ENCODE measurements at places on chromosomes 16 and 17.

DNA sequence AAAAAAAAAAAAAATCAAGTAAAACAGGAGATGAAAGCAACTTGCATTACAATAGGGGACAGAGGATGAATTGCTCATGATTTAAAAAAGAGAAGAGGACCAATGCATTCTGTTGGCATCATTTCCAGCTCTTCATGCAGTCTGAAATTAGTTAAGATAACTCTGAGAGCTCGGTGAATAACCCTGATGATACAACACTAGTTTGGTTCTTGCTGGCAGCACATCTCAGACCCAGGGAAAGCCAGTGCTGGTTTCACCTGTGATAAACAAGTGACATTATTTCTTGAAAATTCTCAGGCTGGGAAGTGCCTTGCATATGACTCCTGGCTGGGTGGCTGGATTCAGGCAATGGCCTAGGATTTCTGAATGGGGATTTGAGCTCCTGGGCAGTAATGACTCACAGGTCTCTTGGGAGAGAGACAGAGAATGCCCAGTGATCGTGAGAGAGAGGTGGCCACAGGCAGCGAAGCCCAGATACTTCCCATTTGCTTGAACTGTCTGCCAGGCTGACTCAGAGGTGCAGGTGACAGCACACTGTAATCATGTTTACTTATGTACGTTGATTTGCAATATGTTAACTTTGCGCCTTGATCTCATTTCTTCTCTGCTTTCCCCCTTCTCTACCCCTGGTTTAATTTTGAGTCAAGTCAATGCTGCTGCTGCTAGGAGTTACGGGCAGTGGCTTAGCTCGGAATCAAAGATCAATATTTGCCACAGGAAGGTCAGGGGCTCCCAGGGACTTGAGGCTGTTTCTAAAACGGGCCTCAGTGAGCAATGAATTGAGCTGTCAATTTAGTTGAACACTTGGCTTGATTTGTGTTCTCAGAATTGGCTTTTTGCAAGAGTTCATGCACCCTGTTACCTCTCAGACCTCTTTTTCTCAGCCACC lies 27.1 kb downstream of the ARSG start:
- no peak for DNase-seq

DNA sequence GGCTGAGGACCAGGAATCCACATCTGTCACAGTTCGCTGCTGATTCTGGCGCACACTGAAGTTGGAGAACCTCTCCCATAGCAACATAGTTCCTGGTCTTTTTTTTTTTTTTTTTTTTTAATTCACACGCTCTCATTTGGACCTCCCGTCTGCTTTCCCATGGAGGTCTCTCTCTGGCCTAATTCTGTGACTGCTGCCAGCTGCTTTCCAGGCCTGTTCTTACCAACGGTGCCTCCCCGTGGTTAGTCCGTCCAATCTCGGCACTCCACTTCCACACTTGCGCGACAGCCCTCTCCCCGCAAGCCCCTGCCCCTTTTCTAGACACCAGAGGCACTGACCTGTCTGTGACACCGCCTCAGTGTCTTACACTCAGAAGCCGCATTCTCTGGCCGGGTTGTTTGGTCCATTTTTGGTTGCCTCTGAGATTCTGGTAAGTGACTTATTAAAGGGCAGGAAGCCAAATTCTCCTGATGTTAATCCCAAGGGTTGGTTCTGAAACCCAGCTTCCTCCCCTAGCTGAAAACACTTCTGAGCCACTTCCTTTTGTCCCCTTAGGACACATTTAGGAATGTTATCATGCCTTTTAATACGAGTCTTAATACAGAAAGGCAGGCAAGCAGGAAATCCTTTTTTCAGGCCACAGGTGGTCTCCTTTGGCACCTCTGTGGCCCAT lies 1.1 kb upstream of the AKTIP start:
- DNase-seq: no peak

DNA sequence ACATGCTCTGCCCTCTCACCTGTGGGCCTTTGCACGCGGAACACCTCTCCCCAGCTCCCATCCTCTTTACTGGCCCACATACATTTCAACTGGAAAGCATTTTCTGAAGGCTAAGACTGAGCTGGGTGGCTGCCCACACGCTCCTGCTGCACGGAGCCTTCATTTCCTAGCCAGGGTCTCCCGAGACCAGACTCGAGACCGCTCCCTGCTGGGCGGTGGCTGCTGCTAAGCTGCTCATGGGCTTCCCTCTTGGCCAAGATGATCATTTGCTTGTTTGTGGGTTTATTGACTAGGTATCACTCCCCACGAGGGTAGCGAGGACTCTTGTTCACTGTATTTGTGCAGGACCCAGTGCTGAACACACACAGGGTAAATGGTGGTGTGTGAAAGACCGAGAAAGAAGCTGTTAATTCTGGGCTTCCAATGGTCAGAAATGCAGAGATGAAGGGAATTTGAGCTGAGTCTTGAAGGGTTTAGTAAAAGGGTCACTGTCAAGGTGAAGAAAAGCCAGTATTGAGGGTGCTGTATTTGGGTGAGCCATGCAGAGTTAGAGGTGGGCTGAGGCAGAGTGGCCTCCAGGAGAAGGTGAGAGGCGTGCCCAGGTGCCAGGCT lies 907 bp downstream of the TRAPPC2L start:
- no peak for DNase-seq

DNA sequence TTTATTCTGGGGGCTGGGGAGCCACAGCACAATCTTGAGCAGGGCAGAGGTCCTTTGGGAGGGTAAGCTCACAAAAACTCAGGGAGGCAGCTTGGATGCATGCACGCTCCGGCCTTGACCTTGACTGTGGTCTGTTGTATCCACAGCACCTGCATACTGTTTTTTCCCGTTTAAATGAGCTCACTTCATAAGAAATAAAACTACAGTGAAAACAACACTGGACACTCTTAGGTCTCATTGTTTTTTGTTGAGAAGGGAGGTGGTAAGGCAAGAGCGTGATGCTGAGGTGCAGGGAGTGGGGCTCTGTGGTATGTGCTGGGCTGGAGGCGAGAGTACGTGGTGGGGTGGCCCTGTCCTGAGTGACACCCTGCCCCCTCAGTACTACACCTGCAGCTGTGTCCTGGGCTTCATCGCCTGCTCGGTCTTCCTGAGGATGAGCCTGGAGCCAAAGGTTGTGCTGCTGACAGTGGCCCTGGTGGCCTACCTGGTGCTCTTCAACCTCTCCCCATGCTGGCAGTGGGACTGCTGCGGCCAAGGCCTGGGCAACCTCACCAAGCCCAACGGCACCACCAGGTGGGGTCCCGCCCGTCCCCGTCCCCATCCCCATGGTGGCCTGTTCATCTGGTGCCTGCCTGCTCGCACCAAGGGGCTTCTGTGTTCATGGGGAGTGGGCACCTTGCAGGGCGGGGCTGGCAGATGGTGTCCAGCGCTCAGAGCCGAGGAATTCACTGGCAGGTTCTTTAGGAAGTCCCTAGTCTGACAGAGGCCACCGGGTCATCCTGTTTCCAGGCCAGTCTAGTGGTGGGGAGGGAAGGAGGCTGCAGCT lies 44.2 kb downstream of the ADCY7 start:
- DNase-seq: no peak

GRCh38 chr17:46191322-46192188 lies 1.7 kb downstream of the KANSL1 start:
- DNase-seq: no peak

DNA sequence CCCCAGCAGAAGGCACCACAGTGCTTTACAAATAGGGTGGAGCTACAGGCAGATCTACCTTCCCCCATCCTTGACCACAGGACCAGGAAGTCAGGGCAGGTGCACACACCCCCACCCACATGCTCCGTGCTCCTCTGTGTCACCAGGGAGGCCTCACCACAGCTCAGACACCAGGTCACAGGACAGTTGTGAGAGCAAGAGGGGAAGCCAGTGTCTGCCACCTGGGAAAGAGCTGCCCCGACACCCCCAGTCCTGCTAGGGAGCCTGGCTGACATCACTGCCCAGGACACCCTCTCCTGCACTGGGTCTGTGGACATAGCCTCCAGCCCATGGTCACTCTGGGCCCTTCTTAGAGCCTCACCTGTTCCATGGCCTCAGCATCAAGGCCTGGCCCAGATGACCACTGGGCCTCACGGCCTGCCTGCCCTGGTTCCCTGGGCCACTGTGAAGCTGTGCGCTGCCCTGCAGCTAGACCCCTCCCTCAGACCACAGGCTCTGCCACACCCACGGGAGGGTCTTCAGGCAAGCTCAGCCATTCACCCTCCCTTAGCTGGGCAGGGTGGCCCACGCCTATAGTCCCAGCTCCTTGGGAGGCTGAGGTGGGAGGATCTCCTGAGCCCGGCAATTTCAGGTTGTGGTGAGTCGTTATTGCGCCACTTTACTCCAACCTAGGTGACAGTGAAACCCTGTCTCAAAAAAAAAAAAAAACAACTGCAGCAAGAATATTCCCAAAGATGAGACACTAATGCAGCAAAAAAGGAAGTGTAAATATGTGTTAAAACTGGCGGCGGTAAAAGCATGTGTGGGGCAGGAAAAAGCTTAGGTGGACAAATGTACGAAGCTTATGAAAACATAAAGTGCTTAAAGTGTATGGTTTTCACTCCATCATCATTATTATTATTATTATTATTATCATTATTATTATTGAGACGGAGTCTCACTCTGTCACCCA lies 14.2 kb downstream of the POLR3K start:
- no peak for DNase-seq

DNA sequence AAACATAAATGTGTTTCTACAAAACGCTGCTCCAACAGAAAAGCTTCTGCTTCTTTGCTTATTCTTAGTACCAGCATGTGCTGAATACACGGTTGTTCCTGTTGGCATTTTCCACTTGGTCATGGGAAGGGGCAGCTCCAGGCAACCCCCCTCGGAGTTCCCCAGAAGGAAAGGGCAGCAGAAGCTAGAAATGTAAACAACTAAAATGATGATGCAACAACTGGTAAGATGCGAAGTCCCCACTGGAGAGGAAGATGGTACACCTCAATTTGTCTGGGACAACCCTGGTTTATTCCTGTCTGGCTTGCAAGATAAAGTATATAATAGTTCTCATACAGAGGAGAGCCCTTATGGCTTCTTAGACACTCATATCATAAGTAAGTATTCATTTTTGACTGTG lies 9.2 kb upstream of the CCL13 start:
- no peak for DNase-seq

GRCh38 chr16:57830890-57831484 lies 28.7 kb upstream of the KIFC3 start:
- no peak for DNase-seq

DNA sequence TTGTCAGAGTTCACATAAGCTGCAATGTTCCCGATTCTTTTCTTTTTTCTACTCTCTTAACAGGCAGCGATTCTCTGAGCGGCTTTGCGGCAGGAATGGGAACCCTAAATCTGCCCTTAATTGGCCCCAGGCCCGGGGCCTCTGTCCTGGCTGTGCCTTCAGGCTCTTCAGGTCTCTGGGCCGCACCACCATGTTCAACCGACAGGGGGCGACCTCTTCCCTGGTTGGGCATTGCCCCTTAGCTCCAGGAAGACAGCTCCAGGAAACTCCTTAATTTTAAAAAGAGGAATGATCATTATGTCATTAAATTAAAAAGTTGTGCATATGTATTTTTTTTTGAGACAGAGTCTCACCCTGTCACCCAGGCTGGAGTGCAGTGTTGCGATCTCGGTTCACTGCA lies 20.3 kb downstream of the CACNG5 start:
- no peak for DNase-seq

DNA sequence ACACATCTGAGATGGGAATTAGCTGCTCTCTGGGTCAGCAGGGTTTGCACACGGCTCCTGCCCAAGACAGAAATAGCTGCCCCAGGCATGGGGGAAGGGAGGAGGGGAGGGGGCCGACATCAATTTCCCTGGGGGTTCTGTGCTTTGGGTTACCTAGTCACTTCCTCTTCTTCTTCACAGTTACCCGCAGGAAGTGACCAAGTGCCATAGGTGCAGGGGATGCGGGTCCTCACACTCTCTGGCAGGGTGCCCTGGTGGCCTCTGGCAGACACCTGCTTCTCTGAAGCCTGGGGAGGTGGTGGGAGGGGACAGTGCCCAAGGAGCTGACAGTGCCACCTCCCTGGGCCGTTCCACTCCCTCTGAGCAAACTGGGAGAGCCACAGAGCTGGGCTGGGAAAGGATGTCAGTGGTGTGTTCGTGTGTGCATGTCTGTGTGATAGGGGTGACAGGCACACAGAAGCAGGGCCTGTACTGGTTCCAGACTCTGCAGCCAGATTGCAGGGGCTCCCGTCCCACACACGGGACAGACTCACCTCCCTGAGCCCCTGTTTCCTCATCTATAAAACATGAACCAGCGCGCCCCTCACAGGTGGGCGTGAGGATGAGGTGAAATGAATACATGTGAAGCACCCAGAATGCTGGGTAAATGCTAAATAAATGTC lies 18.2 kb downstream of the SCN4A start:
- no peak for DNase-seq

DNA sequence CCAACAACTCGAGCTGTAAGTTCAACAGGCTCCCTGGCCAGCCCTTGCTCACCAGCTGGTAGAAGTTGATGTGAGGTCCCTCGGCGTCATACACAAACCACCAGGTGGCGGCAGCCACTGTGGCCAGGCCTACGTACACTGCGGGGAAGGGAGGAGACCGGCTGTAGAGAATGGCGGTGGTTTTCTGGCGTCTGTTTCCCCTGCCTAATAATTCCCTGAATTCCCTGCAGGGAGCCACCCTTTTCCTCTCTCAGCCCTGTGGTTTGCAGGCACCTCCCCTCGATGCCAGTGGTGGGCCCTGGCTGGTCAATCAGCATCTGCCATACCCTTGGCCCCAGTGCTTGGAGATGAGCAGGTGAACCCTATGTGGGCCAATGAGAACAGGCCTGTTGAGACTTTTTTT lies 18.9 kb upstream of the P2RX1 start:
- no peak for DNase-seq

GRCh38 chr17:81711814-81712467 lies at the start of gene SLC25A10:
Gene SLC25A10, plus strand, starts transcription at chr17:81712284. Its CDS starts 143 bp downstream, at chr17:81712427.
- no peak for DNase-seq

- no peak for DNase-seq
Observed at GRCh38 chr17:34527136-34527907, 52.1 kb upstream of the TMEM132E start.

- DNase-seq: no peak
Observed at GRCh38 chr17:58232707-58233156, 5.7 kb upstream of the LPO start.

GRCh38 chr16:13950821-13951547 lies 31.0 kb downstream of the ERCC4 start:
- DNase-seq: no peak

GRCh38 chr17:62098623-62099231 lies 33.6 kb upstream of the MED13 start:
- no peak for DNase-seq

DNA sequence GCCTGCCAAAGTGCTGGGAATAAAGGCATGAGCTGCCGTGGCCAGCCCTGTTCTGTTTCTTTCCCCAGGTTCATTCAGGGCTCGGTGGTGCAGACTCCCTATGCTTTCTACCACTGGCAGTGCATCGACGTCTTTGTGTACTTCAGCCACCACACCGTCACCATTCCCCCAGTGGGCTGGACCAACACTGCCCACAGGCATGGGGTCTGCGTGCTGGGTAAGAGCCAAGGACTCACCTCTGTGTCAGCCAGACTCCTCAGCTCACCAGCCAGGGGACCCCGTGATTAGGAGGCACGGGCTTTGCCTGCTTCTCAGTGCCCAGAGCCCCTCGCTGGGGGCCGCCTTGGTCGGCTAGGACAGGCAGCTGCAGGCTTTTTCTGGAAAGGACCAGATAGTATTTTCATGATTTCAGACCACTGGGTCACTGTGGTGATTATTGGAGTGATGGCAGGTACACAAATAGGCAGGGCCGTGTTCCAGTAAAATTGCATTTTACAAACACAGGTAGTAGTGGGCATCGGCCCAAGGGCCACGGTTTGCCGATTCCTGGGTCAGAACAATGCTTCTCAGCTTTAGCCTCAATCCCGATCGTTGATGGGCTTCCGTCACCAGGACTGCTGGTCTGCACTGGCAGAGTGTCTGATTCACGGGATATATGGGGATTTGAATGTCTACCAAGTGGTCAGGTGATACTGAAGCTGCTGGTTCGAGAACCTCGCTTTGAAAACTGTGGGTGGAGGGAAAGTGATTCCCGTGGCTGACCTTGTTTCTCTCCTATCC lies 5.0 kb downstream of the ENGASE start:
- DNase-seq: no peak
